ENCODE measurements at places on chromosomes 7 and 10.

GRCh38 chr7:136348542-136349192 lies 371.5 kb upstream of the MTPN start:
- DNase-seq, result no peak

GRCh38 chr7:41346878-41347277 lies 356.0 kb downstream of the INHBA start:
- no peak for DNase-seq

DNA sequence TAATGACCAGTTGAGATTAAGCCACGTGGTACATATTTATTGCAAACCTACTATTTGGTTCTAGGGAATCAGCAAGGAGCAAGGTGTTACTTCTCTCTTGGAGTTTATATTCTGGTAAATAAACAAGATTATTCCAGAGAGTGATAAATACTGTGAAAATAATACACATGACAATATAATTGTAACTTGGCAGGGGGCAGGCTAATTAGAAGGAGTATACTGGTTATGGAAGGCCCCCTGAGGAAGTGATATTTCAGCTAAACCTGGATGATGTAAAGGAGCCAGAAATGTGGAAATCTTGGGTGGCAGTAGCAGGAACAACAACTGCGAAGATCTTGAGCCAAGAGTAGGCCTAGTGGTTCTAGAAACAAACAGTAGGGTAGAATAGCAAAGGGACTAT lies 111.8 kb downstream of the SDK1 start:
- DNase-seq, result no peak

- DNase-seq, result no peak
Observed at GRCh38 chr10:133061296-133062038, 26.3 kb upstream of the ADGRA1 start.

DNA sequence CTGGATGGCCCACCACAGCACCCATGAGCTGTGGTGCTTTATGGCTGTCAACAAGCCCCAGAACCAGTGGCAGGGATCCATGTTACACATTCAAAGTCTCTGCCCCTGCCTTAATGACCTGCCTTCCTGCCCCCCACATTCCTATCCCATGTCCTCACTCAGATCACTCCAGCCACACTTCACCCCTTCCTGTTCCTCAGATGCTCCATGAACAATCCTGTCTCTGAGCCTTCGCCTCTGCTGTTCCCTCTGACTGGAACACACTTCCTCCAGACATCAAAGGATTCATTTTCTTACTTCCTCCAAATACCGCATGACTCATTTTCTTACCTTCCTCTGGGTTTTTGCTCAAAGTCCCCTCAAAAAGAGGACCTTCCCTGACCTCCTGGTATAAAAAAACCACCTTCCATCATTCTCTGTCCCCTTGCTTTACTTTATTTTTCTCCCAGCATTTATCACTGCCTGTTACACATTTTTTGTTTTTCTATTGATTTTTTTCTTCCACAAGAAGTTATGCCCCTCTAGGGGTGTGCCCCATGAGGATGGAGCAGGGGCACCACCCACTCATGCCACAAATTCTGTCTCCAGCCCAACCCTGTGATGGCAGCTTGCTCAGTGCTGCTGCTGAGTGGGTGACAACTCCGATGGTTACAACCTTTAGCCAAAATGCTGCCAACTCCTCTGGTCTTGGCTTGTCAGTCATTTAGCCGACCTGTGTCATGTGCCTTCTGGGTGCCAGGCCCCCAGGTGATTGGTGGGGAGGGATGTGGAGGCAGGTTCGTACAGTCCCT lies 18.2 kb downstream of the COL13A1 start:
- DNase-seq, result no peak

GRCh38 chr10:113137941-113138685 lies 188.1 kb downstream of the TCF7L2 start:
- DNase-seq, result no peak

DNA sequence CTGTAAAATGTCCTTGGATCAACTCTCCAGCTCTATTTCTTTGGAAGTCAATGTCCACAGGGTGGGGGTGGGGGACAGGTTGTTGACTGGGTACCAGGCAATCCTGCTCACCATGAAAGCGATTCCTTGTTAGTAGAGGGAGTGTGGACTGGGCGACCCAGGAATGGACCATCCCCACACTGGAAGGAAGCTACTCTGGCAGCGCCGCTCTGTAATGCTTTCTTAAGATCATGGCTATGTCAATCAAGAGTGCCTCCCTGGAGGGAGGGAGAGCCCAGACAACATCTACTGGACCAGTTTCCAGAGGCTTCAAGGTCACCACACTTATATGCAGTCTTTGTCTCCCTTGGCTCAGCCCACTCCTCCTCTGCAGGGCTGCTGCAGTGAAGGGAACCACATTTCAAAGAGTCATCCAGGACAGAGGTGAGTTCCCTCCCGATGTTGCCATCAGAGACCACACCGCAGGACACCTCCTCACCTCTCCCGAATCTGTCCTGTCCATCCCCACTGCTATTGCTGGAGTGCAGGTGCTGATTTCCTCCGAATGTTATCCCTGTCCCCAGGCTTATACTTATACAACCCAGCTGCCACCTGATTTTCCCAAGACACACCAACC lies 6.9 kb downstream of the GIMAP5 start:
- DNase-seq, result no peak

DNA sequence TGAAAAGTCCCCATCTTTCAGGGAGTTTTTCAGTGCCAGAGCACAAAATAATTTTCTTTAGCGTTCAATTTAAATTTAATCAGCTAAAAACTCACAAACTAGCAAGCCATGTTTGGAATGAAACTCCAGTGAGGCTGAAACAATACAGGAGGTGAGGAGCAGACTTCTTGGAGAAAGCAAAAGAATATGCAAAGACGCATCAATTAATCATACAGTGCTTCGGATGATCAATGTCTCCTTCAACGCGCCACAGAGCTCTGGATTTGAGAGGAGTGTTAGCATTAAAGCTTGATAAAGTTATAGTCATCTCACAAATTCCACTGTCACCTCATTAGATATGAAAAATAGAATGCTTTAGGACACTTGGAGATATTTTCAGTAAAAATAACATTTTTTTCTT lies 248.0 kb downstream of the WDR11 start:
- DNase-seq, result no peak

DNA sequence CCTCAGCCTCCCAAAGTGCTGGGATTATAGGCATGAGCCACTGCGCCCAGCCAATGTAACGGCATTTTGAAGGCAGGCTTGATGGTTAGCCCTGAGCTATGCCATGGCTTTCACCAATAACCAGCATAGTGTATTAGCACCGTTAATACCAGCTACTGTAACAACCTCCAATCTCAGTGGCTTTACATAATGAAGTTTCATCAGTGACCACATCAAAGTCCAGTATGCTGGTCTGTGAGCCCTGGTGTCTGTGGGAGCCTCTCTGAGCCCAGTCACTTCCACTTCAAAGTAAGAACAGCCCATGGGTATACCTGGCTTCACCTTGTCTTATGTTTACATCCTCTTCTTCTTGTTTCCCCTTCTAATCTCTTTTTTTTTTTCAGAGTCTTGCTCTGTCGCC lies 11.6 kb upstream of the ZDHHC4 start:
- DNase-seq, result no peak

DNA sequence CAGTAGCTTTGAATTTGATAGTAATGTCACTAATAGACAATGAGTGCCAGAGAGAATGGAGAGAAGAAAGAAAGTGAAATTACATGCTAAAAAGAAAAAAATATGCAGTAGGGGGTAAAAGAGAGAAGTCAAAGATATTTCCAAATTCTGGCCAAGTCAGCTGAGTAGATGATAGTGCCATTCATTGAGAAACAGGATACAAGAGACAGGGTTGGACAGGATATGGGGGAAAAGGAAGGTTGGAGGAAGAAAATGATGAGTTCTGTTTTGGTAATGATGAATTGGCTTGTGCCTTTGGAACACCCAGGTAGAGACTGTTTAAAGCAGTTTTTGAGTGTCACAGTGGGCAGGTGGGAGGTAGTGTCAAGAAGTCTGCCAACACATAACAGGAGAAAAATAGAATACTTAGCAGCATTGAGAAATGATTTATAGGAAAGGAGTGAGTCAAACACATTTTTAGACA lies 78.3 kb downstream of the LRRC17 start:
- DNase-seq, result no peak

DNA sequence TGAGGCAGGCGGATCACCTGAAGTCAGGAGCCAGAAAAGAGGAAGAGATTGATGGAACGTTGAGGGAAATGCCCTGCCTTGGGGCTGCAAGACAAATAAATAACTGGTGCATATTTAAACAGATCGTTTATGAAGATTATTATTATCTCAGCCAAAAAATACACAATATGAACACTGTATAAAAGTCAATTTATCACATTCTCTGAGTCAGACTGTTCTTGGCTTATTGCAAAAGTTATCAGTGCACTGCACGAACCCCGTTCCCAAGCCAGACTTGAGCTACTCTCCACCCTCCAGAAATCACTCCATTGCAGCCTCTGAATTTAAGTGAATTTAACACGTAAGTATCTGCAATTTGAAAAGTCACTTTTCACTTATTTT lies 1.6 kb downstream of the DNMBP start:
- DNase-seq, result no peak

DNA sequence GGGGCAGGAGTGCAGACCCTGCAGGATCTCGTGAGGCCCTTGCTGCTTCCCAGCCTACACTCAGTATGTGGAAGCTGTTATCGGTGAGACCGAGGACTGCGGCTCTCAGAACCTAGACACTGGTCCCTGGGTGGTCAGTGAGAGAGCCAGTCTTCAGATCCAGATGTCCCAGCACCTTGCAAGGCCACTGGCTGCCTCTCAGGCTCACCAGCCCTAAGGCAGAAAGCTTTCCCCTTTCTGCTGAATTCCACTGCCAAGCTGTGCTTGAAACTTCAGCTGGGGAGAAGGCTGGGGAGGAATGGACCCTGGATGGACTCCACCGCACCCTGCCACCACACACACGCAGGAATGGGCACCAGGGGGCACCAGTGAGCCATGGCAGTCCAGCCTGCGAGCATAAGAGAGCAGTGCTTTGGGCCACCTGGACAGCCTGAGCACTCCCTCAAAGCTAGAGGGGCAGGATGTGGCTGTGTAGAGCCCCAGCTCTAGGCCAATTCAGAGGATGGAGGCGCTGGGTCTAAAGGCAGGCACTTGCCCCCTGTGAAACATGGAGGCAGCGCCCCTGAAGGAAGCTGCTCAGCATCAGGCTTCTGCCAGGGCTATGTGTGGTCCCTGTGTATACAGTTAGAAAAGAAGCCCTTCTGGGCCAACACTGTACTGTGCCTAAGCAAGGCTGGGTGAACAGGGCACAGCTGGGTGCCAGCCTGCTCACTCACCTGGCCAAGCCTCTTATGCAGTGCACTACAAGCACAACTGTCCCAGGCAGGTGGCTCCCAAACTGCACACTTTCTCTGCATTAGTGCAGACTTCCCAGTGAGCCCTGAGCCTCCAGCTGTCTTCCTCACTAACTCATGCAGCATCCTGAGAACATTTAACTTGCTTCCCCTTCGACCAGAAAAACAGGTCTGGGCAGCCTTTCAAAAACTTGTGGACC lies 21.6 kb downstream of the TMEM72 start:
- DNase-seq, result peak; percentile 73

GRCh38 chr7:152176797-152177196 lies 151.3 kb downstream of the GALNT11 start:
- no peak for DNase-seq

DNA sequence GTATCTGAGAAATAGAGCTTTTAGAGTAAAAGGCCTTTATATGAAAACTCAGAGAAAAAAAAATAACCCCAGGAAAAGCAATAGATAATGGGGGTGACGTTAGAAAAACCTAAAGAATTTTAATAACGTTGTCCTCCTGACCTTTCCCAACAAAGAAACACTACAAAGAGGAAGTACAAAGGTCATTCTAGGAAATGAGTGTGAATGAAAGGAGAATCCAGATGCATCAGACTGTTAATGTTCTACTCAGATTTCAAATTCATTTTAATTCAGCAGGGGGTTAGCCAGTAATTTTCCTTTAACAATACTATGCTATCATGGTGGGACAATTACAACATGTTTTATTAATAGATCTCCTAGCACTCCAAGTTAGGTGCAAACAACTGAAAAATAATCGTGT lies 73.8 kb upstream of the CDK1 start:
- DNase-seq, result no peak

DNA sequence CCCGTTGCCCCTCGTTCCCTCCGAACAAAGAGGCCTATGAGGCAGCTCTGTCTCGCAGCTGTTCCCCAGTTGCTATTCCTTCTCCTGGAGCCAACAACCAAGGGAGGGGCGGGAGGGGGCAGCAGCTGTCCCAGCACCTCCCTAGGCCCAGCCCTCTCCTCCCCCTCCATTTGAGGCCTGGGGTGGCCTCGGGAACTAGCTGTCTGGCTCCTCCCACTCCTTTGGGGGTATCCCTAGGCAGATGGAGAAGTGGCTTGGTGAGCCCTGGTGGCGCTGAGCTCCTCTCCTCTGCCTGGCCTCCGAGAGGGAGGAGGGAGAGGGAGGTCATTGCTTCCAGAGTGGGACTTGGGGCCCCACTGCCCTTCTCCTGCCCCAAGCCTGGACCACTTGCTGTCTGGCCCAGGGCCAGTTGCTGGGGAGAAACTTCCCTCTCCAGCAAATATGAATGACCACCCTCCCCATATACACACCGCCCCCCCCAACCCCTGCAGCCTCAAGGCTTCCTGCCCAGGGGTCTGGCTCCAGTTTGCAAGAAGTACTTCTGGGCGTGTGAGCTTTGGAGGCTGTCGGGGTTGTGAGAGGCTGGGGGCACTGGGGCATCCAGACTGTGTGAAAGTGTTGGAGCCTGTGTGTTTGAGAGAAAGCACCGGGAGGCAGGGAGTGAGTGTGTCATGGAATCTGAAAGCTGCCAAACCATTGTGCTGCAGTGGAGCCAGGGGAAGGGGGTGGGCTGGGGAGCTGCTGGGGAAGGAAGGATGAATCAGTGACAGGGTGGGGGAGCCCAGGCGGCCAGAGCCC lies 3.1 kb downstream of the FLNC start:
- DNase-seq, result no peak

DNA sequence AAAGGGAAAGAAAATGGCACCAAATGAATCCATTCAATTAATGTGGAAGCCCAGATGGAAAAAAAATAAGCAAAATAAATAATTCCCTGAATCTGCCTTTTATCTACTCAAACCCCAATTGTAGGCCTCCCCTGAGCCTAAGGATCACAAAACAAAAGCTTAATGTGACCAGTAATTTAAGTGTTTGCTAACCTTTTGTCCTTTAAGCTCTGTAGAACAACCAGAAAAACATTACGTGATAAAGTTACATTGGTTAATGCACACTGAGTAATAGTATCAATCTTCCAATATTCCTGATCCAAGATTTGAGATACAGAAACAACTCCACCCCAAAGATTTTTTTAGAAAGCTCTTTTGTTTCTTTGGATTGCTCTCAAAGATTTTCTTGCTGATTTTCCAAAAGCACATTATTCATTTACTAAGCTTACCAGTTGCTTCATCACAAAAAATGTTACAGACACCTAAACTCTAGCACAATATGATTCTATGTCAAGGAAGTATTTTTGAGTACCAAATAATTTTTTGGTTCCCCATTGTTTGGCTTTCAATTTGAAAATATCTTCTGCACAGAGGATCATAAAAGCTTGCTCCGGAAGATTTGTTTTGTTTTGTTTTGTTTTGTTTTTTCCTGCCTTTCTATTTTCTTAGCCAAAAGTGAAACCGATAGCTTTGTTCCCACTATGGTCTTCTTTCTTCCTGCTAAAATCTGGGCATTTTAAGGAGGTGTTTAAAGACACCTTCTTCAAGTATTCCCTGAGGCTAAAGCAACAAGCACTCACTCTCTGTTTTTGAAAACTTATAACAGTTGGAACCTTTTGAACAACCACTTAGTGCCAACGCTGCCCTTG lies 54.2 kb downstream of the TRIL start:
- no peak for DNase-seq

GRCh38 chr7:111199643-111200042 lies 108.7 kb downstream of the LRRN3 start:
- no peak for DNase-seq
